ENCODE measurements at places on chromosomes 11 and 22.

GRCh38 chr11:92897487-92897886 lies 72.0 kb upstream of the MTNR1B start:
- DNase-seq, result no peak

DNA sequence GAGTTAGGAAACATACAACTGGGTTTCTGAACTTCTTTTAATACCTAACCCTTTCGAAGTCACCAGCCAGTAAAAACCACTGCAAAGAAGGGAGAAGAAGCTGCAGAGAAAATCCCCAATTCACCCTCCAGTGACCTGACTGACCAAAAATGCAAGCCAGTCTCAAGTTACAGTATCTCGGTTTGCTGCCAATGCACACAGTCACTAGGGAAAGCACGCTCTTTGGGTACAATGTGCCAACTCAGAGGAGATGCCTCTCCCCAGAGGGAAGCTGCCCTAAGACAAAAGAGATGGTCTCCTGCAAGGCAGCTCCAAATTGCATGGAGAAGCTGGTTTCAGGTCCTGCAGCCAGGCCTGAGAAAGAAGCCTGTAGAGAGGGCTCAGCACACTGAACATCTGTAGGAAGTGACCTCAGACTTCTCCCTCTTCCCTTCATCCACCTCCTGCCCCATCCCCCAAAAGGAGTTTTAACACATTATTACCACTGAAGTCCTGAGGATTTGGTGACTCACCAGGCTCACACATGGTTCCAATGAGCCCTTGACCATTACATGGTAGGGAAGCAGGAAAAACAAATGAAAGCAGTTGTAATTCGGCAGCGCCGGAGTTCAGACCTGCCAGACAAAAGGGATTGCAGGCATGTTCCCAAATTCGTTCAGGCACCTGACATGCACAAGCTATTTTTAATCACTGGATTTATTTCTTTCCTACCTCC lies 90.1 kb downstream of the ETS1 start:
- peak; percentile 97 for DNase-seq

DNA sequence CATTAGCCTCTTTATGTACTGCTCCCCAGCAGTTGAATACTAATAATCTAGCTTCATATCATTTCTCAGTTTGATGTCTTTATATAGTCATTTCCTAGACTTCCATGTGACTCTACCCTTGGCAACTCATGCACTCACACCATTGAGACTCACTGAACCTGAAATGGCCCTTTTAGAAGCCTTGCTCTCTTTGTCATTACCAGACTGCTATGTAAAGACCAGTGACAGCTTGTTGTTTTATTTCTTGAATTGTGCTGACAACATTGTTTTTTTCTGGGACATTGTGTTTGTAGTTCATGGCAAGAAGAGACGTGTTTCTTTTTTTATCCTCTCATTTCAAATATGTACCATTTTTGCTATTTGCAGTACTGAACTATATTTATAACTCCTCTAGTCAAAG lies 256.5 kb downstream of the CNTN5 start:
- no peak for DNase-seq

DNA sequence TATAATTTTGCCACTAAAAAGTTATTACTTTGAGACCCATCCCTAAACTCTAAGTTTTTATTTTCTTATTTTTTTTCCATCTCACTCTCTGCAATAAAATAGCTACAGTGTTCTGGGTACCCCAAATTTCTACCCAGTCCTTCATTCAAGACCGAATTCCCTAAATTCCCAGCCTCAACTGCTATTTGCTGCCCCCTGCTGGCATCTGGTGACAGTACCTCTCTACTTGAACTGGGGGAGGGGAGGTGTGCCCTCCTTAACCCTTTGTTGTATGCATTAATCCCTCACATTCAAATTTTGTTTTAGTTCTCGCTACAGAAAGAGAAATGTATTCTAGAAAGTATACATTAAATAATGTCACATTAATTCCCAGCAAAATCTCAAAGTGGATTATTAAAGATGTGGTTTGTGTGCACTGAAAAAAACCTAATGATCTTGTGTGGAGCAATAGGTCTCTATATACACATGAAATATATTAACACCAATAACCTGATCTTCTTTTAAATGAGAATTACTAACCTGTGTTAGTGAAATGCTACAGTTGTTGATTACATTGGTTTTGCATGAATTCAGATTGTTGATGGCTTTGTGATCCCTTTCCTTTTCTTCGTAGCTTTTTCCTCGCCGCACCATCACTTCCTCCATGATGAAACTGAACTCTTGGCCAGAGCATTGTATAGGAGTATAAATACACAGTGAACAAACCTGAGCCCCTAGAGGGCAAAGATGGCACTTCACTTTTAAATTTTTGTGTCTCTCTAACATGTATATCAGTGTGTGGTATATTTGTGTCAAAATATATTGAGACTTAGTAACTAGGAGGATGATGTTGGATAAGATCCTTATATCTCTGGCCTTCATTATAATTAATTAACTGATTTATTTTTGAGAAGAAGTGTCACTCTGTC lies 590.0 kb downstream of the METTL15 start:
- peak; percentile 53 for DNase-seq

- peak; percentile 27 for DNase-seq
Measured at GRCh38 chr11:19345848-19346681, 105.3 kb upstream of the E2F8 start.

GRCh38 chr22:46179748-46180147 lies 29.4 kb downstream of the PPARA start:
- no peak for DNase-seq

DNA sequence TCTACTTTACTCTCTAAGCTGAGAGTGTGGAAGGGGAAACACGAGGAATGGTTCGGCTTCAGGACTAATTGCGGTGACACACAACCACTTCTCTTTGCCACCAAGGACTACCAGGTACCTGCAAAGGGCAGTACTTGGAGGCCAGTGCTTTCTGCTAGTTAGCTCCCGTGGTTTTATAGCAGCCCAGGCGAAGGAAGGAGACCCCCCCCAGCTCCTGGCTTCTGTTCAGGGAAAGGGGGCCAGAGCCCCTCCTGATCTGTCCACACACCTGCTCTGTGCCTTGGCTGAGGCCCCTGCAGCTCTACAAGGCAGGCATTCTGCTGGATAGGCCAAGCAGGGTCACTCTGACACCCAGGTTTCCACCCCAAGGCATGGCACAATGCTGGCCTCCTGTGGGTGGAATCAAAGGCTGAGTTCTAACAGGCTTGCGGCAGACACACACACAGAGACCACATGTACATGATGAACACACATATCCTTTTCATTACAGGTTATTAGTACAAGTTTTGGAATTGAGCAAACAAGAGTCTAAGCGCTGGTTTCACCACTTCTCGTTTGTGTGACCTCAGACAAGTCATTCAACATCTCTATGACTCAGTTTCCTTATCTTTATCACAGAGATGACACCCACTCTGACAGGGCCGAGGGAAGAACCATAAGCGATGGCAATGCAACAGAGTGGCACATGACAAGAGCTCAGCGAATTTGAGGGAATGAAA lies 7.5 kb downstream of the SERPIND1 start:
- peak; percentile 47 for DNase-seq

DNA sequence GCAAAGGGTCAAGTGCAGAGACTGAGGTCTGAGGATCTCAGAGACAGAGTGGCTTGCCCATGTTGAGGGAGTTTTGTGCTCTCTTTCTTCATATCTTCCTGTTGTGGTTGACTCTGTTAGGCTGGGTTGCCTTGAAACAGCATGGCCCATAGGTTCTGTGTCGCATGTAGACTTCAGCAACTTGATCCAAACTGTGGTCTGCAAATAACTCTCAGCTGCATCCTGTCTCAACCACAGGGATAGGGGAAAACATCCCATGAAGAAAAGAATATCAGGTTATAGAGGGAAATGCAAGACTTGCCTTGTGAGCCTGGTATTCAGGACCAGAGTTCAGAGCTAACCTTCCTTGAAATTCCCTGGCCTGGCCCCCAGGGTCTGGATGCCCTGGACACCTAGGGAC lies 69.4 kb downstream of the FLI1 start:
- peak; percentile 44 for DNase-seq

GRCh38 chr11:128632141-128632791 lies 44.9 kb upstream of the ETS1 start:
- DNase-seq, result peak; percentile 61

GRCh38 chr11:22157531-22157930 lies 35.4 kb upstream of the ANO5 start:
- DNase-seq, result no peak

DNA sequence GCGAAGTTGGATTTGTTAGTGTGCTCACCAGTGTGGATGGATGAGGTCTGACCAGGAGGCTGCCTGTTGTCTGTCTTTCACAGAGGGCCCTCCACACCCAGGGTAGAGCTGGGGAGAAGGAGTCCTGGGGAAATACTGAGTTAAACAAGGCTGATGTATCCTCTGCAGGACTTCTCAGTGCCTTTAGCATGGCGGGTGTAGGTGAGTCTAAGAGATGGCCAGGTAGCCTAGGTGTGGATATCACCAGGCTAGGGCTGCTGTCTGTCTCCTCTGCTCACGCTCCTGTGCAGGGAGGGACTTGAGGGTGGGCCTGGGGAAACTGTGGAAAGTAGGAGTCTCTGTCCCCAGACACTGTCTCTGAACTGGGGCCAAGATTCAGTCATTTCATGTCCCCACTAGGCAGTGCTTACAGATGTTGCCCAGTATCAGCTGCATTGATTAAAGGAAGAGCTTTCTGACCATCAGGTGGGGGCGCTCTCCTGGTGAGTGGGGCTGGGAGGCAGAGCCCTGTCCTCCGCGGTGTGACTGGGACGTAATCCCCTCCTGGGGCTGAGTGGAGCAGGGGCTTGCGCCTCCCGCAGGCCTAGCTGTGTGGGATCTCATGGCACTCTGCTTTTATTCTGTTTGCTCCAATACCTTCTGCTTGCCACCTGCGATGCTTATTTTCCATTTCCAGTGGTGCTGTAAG lies 35.5 kb upstream of the CCDC188 start:
- no peak for DNase-seq

DNA sequence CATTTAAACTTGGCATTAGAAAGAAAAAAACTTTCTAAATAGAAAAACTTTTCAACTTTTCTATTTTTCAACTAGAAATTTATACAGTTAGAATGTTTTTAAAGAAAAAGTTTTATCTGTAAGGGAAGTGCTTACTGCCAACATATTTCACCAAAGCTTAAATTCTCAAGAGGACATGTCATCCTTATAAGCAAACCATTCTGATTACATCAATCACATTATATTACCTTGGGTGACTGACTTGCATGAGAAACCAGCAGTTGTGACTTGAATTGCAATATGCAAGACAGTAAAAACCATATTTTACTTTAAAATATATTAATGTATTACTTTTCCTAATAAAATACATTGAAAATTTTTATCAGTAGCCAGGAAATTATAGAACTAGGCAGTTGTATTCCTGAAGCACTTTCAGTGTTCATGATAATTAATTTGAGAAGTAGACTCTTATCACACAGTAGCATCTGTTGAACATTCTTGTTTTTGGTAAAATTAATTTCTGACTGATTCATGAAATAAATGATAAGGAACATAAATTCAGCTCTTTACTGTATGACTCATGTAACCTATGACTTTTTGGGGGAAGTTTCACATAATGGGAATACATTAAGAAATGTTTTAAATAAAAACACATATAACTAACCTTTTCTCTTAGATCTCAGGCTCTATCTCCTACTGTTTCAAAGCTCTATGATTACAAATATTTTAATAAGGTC lies 345.0 kb upstream of the CCDC179 start:
- peak; percentile 83 for DNase-seq

DNA sequence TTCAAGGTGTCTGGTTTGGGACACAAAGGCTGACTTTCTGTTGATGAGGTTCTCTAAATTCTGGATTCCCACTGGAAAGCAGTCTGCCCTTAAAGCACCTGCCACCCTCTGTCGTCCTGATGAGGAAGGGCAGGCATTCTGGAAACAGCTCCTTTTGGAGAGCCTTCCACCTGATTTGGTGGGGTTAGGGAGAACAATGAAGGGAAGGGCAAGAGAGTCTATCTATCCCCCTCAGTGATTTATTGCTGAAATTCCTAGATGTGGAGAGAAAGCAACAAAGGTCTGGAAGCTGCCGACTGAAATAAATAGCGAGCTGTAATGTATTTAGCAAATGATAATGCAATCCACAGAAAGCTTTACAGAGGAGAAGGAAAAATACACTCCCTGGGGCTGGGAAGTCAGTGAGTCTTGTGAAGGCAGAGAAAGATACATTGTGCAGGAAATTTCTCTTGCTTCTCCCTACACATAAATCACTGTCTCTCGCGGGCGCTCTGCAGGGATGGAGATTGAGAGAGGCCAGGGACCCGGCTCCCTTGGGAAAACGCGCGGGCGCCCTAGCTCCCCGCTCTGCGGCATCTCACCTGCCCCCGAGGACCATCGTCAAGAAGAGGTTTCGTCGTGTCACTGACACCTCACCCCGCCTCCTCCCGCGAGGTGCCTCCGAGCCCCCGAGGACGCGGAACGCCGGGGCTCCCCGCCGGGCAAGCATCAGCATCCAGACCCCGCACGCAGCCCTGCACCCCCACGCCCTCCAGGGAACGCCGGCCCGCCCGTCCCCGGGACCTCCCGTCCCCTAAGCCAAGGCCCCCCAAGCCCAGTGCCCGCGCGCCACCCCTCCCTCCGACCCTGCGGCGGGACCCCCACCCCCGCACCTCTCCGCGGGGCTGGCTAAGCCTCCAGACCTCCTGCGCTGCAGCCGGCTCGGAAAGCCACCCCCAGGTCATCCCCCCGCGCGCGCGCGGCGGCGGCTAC lies 673 bp downstream of the CDON start:
- peak; percentile 8 for DNase-seq

GRCh38 chr11:132804258-132804657 lies 728.0 kb downstream of the OPCML start:
- no peak for DNase-seq

GRCh38 chr11:64450168-64450560 lies 91.2 kb downstream of the RPS6KA4 start:
- no peak for DNase-seq

- no peak for DNase-seq
Measured at GRCh38 chr22:38921120-38921519, 36.3 kb upstream of the APOBEC3A start.

- no peak for DNase-seq
Measured at GRCh38 chr11:120219232-120219937, 8.6 kb downstream of the OAF start.

DNA sequence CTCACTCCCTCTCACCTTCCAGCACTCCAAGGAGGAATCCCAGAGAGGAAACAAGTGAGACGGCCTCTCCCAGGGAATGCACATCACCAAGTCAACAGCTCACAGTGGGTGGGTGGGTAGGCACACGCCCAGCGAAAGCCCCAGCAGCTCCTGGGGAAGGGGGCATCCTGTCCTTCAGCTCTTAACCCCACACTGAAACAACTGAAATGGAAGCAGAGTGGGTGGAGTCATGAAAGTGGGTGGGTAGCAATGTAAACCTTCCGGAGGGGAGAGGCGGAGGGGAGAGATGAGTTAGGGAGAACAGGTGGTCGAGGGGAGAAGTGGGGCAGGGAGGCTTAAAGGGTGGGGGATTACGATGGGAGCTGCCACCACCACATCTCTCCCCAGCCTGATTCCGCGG lies 5.4 kb downstream of the MCHR1 start:
- DNase-seq, result no peak

DNA sequence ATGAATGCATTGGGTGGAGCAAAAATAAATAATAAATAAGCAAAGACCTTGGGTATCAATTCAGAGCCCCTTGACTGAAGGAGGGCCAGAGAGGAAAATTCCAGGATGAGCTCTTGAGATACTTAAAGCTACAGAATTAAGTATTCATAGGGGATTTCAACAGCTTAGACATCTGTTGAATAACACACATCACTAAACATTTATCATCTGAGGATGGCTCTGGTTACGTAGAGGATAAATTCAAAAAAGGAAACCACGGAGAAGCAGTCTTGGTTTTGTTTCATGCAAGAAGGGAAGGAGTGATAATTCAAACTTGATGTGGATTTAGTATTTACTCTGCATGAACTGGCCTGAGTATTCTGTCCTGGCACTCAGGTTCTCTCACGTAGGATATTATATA lies 29.8 kb downstream of the ARHGAP42 start:
- DNase-seq, result no peak

- peak; percentile 45 for DNase-seq
Measured at GRCh38 chr11:124867700-124868099, 2.5 kb downstream of the ROBO3 start.

All from iris pigment epithelial cell (primary cell).